ENCODE measurements at places on chromosomes 5 and 9.

- no peak for DNase-seq
Observed at GRCh38 chr9:4796988-4797853, 4.5 kb downstream of the RCL1 start.

DNA sequence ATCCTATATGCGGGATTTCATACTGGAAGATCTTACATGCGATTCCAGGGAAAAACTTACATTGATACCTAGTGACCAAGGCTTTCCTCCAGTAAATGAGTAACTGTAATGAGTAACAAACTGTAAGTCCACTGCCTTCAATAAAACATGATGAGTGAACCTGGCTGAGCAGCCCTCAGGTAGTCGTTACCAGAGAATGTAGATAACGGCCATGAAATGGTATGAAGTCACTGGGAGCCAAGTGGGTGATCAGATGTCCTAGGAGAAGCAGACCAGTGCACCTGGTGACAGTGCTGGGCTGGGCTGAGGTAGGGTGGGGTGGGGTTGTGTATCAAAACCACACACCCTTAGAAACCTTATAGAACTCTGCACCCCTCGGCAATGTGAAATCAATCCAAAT lies 203.6 kb downstream of the ALDH1A1 start:
- no peak for DNase-seq

DNA sequence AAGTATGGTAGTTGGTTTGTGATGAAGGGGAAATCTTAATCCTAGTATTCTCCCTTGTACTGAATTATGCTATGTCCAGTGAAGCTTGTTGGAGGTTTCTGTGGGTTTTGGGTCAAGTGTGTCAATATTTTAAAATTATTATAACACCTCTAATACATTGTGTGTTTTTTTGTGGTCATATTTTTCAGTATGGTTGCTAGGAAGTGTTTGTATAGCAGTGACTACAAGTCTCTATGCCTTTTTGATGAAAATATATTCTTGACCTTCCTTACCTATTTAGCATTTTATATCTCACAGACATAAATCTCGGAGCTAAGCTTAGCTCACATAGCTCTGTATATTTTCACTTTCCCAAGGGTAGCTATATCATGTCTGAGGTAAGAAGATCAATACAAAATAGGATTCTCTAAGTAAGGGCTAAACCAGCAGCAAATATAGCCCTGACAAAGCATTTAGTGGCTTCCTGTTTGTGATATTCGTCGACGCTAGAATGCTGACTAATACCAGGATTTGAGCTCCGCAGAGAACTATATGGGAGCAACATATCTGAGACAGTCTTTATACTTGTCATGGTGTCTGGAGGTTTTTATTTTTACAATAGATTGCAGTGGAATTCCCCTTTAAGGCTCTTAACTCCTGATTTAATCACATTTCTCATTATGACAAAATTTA lies 82.3 kb downstream of the MACIR start:
- no peak for DNase-seq

DNA sequence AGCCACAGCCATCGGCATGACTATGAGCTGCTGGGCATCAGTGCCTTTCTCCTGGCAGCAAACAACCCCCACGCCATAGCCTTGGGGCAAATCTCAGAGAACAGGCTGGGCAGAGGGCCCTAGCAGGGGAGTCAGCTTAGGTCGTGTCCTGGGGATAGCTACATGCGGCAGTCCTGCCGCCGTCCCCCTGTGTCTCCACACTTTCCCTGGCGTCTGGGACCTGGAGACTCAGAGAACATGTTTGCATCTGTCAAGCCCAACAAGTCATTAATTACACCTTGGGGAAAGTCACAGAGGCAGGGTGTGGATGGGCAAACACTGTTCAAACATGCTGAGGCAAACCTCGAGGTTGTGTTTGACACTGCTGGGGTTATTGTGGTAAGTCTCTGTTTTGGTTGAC lies 123.6 kb downstream of the C5orf15 start:
- no peak for DNase-seq

DNA sequence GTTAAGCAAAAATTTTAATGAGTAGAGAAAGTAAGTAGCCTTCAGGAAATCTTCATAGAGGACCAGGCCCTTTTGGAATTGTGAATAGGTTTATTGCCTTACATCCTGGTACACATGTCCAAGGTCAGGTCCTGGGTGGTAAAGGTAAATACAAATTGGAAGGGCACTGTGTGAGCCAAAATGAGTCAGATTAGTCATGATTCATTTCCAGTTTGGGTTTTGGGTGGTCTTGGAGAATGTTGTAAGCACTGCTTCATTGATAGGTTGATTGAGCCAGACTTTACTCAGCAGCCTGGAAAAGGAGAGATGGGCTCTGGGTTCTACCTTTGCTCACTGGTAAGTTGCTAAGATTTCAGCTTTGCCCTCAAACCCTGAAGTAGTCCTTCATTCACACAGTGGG lies 82.5 kb upstream of the ZNF169 start:
- no peak for DNase-seq

DNA sequence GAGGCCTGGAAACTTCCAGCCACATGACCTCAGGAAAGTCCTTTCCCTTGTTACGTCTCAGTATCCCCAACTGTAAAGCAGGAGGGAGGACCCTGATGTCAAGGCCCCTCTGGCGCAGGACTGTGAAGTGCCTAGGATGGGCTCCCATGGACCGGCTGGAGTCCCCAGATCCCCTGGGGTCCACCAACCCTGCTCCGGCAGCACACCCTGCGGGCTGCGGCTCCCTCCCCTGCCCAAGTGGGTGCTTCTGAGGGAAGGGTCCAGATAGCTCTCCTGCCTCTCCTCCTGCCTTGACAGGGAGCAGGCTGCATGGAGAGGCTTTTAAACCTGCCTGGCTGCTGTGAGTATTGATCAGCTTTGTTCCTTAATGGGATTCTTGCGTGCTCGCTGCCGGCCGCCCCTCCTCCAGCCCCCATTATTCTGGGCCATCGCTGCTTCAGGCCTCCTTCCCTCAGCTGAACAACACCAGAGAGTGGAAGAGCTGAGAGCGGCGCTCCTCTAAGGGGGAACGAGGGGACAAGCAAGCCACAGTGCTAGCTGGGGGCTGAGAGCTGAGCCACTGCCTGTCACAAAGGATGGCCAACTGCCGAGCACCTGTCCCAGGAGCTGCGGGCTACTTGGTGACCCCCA lies 25.6 kb upstream of the NTNG2 start:
- no peak for DNase-seq

DNA sequence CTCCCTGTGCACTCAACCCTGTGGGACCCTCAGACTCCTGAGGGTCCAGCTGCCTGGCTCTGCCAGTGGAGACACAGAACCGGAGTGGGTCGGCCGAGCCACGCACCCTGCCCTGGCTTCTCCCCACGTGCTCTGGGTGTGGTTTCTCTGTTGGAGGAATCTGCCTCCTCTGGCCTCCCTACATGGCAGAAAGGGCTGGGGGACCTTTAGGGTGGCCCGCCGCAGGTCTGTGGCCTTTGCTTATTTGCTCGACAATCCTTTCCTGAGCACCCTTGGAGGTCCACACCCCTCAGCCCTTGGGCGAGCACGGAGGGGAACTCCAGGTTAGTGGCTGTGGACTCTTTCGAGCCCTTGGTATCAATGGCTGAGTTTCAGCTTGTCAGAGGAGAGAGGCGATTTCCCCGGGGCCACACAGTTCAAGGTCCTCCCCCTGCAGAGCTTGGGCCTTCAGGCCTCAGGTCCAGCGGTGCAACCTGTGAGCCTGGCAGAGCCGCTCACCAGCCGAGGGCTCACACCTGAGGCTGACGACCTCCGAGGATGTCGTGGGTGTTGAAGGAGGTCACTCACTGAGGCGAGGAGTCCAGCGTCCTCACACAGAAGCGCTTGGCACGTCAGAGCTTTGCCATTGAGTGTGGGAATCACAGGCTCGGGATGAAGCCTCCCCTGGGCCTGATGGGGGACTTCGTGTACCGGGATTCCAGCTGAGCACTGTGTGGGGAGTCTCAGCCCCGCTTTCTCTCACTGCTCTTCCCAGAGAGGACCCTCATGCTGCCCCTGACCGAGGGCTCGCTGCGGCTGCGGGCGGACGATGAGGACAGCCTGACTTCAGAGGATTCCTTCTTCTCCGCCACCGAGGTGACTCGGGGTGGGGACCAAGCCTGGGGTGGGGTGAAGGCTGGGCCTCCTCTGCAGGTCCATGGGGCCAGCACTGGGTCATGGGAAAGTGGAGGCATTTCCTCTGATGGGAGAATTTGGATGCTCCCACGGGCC lies 20.8 kb upstream of the DOLPP1 start:
- no peak for DNase-seq

DNA sequence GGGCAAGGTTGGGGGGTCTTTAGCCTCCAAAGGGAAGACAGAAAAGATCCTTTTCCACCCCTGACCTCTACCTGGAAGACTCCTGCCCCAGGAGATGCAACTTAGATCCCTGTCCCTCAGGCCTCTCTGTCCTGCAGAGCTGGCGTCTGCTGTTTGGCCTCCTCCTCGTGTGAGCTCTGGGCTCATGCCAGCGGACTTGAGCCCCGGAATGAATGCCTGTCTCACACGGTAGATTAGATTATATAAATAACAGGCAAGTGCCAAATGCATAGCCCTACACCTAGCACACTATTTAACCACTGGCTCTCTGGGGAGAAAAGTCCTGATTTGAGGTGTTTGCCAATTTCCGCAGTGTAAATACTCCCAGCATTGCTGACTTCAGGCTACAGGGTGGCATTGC lies 1.4 kb upstream of the WNK2 start:
- no peak for DNase-seq

DNA sequence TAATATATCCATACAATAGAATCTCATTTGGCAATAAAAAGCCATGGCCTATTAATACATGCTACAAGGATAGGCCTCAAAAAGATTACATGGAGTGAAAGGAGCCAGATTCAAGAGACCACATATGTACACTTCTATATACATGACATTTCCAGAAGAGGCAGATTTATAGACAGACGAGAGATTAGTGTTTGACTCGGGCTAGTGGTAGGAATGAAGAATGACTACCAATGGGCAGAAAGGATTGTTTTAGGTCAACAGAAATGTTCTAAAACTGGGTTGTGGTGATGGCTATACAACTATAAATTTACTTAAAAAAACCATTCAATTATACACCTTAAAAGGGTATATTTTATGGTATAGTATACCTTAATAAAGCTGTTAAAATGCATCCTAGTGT lies 41.9 kb downstream of the SETX start:
- no peak for DNase-seq

GRCh38 chr5:58262226-58262625 lies 197.7 kb downstream of the PLK2 start:
- no peak for DNase-seq

- DNase-seq = peak; percentile 21
Observed at GRCh38 chr5:16791036-16791705, 144.9 kb downstream of the MYO10 start.

DNA sequence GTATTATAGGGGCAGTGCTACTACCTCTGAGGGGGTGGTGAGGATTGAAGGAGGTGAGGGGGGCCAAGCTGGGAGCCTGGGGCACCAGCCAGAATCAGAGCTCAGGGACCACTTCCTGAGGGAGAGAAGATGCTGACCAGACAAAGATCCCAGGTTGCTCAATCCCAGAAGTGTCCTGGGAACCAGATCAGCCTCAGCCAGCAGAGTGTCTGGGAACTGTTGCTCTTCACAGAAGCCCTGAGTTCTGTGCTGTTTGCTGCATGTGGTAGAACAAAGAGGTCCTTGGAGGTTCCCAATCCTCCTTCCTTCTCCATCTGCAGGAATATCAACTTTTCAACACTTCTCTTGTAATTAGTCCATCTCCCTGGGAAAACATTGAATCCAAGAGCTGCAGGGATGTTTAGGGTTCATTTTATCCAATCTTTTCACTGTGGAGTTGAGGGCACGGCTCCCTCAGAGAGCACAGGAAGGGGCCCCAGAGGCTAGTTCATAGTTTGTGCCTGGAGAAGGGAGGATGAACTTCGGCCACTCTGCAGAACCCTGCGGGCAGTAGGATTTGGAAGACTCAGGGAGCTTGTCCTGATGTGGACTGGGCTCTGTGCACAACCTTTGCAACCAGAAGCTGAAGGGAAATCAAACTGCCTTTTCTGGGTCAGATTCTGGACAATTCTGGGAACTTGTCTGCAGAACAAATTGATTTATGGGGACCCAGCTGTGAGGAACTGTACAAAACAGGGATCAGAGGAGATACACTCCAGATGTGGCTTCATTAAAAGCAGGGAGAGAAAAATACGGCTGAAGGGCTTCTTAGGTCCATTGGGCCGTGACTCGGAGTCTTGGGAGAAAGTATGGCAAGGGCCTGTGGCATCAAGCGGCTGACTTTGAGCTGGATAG lies 57.1 kb downstream of the GALNT12 start:
- DNase-seq = no peak

GRCh38 chr9:79946712-79947111 lies 374.9 kb downstream of the TLE4 start:
- no peak for DNase-seq

- no peak for DNase-seq
Observed at GRCh38 chr9:708551-709432, 132.7 kb upstream of the DMRT1 start.

DNA sequence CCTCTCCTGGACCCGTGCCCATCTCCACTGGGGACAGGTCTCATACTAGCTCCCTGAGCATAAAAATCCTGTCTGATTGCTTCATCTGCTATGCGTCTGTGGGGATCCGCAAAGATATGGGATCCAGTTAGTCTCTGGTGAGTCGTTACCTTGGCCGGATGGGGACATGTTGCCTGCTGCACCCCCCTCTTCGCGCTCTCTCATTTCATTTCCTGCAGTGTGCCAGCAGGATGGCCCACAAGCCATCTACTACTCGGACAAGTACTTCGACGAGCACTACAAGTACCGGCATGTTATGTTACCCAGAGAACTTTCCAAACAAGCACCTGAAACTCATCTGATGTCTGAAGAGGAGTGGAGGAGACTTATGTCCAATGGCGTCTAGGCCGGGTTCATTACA lies 17.0 kb upstream of the CEP78 start:
- peak; percentile 7 for DNase-seq

GRCh38 chr9:8863886-8864544 lies 1064.4 kb upstream of the DMAC1 start:
- DNase-seq = no peak

GRCh38 chr5:91378752-91379211 lies 4.3 kb downstream of the ARRDC3 start:
- no peak for DNase-seq

DNA sequence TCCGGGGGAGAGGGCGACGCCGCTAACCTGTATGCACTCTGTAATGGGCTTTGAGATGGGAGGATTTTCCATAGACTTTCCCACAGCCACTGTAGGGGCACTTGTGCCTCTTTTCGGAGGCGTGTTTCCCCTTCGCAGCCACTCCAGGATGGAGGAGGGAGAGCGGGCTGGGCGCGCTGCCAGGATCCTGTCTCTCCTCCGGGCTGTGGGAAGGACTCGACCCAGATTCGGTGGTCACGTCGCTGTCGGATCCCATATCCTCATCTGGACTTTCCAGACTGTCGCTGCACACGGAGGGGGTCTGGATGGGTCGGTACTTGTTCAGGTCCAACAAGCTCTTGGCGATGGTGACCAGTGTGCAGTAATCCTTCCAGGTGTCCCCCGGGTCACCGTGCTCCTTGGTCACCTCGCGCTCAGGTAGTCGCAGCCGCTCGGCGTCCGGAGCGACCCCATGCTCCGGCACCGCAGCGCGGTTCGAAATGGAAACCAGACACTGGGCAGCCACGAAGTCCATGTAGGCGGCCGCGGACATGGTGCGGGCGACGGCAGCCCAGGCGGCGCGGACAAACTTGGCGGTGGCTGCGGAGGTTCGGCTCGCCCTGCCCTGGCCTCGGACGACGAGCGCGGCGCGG lies 1.5 kb downstream of the KLF9 start:
- peak; percentile 32 for DNase-seq

Data from NCI-H510A (cell line).